MM.1S (cell line): ENCODE measurements at places on chromosomes 16 and 17.

DNA sequence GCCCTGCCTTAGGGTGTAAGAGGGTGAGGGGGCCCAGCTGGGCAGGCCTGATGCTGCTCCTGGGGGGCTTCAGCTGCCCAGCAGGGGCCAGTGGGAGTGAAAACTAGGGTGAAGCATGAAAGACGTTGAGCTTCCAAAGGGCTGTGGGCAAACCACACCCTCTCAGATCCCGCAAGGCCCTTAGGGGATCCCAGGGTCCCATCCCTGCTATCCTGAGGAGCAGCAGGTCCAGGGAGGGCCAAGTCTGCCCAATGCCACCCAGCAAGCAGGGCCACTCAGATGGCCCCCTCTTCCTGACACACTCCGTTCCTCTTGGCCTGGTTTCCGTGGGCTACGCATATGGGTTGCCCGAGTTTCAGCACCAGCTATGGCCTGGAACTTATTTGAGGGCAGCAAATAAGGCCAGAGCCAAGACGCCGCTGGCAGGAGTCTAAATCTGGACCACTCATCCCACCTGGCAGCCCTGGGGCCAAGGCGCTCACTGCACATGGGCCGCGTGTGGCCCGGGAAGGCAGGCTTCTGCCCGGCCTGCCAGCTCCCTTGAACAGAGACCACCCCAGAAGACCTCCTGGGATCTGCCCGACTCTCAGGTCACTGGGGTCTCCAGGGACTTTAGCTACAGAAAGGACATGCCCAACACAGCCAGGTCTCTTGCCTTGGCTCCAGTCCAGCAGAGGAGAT is 4.2 kb downstream of the ATP2A3 start:
- no peaks in the 10 kb centered on the region for H3K27me3 ChIP-seq
- no peak overlapping the region for H3K4me3 ChIP-seq
- H3K4me1 ChIP-seq = peaks cover 28% of the 10 kb centered on the region
- DNase-seq = no peak
- H3K27ac ChIP-seq = no peak overlapping the region; the same call in 1 of the 2 replicates

DNA sequence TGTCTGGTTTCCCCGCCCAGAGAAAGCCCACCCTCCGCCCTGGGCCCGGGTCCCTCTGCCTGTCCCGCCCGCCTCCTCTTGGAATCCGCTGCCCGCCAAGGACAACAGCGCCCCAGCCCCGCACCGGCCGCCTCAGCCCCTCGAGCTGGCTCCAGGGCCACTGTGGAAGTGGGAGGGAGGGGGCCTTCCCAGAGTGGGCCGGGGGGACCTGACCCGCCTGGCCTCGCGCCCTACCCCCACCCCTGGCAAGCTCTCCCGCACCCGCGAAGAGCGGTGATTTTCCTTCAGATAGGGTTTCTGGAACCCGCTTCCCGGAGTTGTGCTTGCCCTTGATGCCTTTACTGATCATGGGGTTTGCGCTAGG is 2.3 kb upstream of the CBX8 start:
- H3K27me3 ChIP-seq = peaks cover 65% of the 10 kb centered on the region
- DNase-seq = no peak
- H3K27ac ChIP-seq = no peak overlapping the region
- H3K4me3 ChIP-seq = no peak overlapping the region
- peaks cover 9% of the 10 kb centered on the region for H3K4me1 ChIP-seq

DNA sequence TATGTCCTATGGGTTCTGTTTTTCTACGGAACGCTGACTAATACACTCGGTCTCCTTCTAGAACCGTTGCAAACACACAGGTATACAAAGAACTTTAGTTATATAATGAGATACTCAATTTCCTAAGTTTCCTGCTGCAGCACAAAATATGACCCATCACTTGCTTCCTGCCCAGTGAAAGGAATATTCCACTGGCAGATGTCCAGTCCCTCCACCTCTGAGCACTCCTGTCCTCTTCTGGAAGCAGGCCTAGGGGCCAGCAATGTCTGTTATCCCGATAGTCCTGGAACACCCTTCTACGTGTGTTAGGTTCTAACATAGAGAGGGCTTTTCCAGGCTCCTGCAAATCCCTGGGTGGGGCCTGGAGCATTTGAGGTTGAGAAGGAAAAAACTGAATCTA is 32.7 kb downstream of the ADAMTS18 start:
- H3K4me3 ChIP-seq = no peak overlapping the region
- H3K27ac ChIP-seq = no peak overlapping the region
- no peaks in the 10 kb centered on the region for H3K4me1 ChIP-seq
- DNase-seq = no peak
- no peaks in the 10 kb centered on the region for H3K36me3 ChIP-seq

GRCh38 chr17:8189711-8190477 is at the start of gene BORCS6:
TSS of gene BORCS6 (minus strand) at chr17:8190180. CDS start at chr17:8190140, 40 bp downstream.
- H3K4me3 ChIP-seq = peak within 1 kb of the TSS; percentile 86
- H3K4me1 ChIP-seq = peaks cover 27% of the 10 kb centered on the region
- H3K27me3 ChIP-seq = no peaks in the 10 kb centered on the region
- DNase-seq = peak; percentile 97

DNA sequence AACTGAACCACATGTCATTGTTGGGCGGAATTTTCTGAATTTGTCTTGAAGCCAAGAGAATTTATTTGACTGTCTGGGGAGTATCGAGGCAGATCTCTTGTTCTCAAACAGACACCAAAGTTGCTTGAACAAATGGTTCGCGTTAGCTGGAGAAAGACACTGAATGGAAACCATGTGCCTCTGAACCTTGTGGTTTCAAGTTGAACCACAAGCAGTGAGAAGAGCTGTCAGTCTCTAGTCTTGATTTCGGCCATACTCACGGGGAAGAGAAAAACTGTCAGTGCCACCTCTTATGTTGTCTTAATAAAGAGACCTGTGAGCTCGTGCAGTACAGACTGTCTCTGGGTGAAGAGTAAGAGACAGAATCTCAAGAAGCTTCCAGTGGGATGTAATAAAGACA is 886.5 kb upstream of the SOX9 start:
- H3K27ac ChIP-seq = no peak overlapping the region
- DNase-seq = peak; percentile 89
- H3K27me3 ChIP-seq = no peaks in the 10 kb centered on the region; the same call in 1 of the 2 replicates
- peak overlapping the region; percentile 12; the same call in 1 of the 2 replicates for H3K4me3 ChIP-seq

GRCh38 chr16:15038689-15039088 is 17.2 kb downstream of the NTAN1 start:
- H3K4me1 ChIP-seq = no peaks in the 10 kb centered on the region
- H3K27ac ChIP-seq = no peak overlapping the region
- DNase-seq = no peak
- no peaks in the 10 kb centered on the region for H3K27me3 ChIP-seq
- H3K4me3 ChIP-seq = no peak overlapping the region

- H3K27ac ChIP-seq = no peak overlapping the region
- H3K4me3 ChIP-seq = no peak overlapping the region
- no peaks in the 10 kb centered on the region for H3K4me1 ChIP-seq
Observed at GRCh38 chr17:77946900-77947645, 11.4 kb upstream of the TNRC6C start.

- H3K36me3 ChIP-seq = no peaks in the 10 kb centered on the region
- no peak for DNase-seq
- H3K4me3 ChIP-seq = no peak overlapping the region
- H3K27ac ChIP-seq = no peak overlapping the region
Observed at GRCh38 chr16:709566-710499, 4.2 kb upstream of the FBXL16 start.

DNA sequence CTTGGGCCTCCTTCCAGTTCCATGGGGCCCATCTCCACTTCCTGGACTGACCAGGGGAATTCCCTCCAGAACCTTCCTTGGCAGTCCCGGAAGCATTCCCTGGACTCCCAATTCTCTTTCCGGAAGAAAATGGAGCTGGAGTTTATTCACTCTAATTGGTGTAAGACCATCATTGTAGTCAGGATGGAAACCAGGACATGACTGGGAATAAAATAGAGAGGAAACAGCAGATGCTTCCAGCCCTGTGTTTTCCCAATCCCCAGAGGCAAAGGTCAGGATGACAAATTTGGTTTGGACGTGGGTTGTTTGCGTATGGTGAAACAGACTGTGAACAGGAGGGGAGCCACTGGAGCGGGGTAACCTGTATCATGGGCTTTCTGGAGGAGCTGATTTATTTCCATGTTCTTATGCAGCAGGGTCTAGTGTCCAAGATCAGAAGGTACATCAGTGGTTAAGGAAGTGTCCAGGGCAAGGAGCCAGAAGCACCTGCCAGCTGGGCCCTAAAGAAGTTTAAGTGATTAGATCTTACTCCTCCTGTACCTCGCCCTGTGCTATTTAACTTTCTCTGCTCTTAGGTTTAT is 8.5 kb upstream of the LONP2 start:
- no peaks in the 10 kb centered on the region for H3K4me1 ChIP-seq
- no peak for DNase-seq
- no peak overlapping the region for H3K27ac ChIP-seq
- no peaks in the 10 kb centered on the region for H3K27me3 ChIP-seq
- H3K4me3 ChIP-seq = no peak overlapping the region

DNA sequence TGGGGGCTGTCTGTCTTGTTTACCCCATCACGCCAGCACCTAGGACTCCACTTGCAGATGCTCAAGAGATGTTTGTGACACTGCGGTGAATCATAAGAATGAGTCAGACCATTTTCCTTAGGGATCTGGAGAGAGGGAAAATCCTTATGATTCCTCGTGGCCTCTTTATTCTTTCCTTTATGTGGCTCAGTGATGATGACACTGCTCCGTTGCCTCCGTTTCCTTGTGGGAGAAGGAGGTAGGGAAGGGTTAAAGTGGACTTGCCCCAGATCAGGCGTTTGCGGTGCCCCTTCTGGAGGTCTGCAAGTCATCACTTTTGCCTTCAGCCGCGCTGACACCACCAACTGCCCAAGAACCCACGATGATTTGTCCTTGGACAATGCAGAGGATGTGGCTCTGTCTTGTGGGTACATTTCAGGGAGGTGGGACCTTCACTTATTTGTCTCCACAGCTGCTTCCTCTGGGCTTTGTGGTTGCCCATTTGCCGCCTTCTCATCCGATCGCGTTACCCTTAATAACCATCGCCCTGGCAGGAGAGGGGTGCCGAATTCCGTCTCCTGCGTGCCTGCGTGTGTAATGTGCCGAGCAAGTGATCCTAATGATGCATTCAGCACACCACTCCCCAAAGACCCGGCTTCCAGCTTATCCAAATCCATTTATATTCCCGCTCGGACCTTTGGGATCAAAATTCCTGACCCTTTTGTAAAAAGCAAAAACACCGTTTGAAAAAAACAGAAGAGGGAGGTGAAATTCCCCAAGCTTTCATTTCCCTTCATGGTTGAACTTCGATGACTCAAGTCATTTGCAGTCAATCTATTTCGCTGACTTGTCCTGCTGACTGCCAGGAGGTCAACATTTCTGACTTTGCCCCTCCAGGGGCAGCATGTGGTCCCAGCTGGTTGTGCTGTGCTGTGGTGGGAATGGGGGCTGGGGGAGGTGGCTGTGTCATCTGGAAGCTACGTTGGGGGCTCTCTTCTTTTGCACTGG is 87.2 kb upstream of the IRX3 start:
- DNase-seq = peak; percentile 49
- no peaks in the 10 kb centered on the region for H3K4me1 ChIP-seq
- H3K27me3 ChIP-seq = no peaks in the 10 kb centered on the region
- no peaks in the 10 kb centered on the region for H3K36me3 ChIP-seq

- H3K27me3 ChIP-seq = no peaks in the 10 kb centered on the region
- H3K36me3 ChIP-seq = no peaks in the 10 kb centered on the region
- no peak overlapping the region for H3K4me3 ChIP-seq
- no peaks in the 10 kb centered on the region for H3K4me1 ChIP-seq
Observed at GRCh38 chr17:34820922-34821321, 140.3 kb downstream of the CCT6B start.

- no peaks in the 10 kb centered on the region for H3K27me3 ChIP-seq
- DNase-seq = no peak
- H3K4me1 ChIP-seq = no peaks in the 10 kb centered on the region
- no peak overlapping the region for H3K27ac ChIP-seq
- no peak overlapping the region for H3K4me3 ChIP-seq
Observed at GRCh38 chr16:8620535-8620934, 963 bp upstream of the METTL22 start.

- H3K27ac ChIP-seq = peak overlapping the region; percentile 93
- no peaks in the 10 kb centered on the region for H3K36me3 ChIP-seq
- no peak overlapping the region for H3K4me3 ChIP-seq
- no peaks in the 10 kb centered on the region for H3K27me3 ChIP-seq
- no peak for DNase-seq
Observed at GRCh38 chr17:59287891-59288290, 43.6 kb upstream of the YPEL2 start.

GRCh38 chr17:50139950-50140885 is 10.3 kb upstream of the SAMD14 start:
- no peaks in the 10 kb centered on the region for H3K4me1 ChIP-seq
- H3K4me3 ChIP-seq = no peak overlapping the region
- H3K36me3 ChIP-seq = peaks cover 11% of the 10 kb centered on the region
- no peaks in the 10 kb centered on the region for H3K27me3 ChIP-seq
- DNase-seq = peak; percentile 48

DNA sequence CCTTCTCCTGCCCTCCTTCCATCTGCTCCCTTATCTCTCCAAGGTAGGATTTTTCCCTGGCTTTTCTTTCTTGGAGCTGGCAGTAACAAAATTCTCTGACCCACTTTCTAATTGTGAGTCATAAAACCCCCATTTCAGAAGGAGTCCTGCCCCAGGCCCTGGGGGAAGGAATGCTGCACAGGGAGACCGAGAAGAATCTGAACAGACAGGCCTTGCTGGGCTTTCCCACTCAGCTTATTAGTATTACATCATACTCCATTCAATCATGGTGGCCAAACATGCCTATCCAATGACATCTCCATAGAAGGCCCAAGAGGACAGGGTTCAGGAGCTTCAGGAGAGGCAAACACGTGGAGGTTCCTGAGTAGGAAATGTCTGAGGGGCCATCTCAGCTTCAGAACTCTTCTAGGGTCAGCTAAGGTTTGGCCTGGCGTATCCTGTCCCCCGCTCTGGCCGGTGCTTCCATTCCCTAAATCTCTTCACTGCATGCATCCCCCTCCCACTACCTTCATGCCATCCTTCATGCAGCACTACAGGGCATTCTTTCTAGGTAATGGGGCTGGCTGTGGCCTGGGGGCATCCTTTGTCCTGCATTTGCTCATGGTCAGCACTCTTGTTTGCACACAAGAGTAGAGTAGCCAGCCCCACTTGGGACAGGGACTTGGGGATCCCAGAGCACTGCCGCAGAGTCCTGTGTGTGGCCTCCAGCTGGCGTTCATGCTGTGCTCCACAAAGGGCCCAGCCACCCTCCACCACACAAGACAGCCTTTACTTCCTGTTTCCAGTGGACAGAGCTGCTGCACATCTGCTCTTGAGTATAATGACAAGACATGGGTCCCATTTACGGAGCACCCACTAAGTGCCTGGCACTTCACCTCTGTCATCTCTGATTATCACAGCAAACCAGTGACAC is 8.2 kb downstream of the SLC6A2 start:
- H3K4me3 ChIP-seq = no peak overlapping the region
- no peaks in the 10 kb centered on the region for H3K4me1 ChIP-seq
- no peak for DNase-seq
- no peak overlapping the region for H3K27ac ChIP-seq

DNA sequence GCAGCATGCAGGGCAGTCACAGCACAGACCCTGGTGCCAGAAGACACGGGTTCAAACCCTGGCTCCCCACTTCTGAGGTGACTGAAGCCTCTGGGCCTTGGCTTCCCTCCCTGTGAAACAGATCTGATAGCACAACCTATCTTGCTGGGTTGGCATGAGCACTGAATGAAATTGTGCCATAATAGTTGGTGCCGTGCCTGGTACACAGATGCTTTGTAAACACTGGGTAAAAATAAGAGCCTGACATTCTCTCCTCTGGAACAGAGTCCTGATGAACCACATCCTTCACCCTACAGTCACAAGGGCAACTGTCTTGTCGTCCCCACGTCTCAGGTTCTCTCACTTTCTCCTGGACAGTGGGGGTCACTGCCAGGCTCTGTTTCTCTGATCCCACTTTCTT is 35.7 kb downstream of the NOS2 start:
- no peak overlapping the region for H3K4me3 ChIP-seq
- peaks cover 40% of the 10 kb centered on the region for H3K27me3 ChIP-seq
- no peak overlapping the region for H3K27ac ChIP-seq
- no peak for DNase-seq
